ENCODE measurements at places on chromosomes 13 and 19. TPM values are rescaled to one million over a fixed set of nuclear protein-coding genes. Genes with fewer than 3 reads are reported as not detected.

- DNase-seq, result no peak
- H3K4me3 ChIP-seq, result peak overlapping the region; percentile 91
- H3K36me3 ChIP-seq, result peaks cover 63% of the 10 kb centered on the region
- H3K27me3 ChIP-seq, result no peaks in the 10 kb centered on the region
Observed at GRCh38 chr19:34366738-34367623, 2.0 kb downstream of the GPI start.

DNA sequence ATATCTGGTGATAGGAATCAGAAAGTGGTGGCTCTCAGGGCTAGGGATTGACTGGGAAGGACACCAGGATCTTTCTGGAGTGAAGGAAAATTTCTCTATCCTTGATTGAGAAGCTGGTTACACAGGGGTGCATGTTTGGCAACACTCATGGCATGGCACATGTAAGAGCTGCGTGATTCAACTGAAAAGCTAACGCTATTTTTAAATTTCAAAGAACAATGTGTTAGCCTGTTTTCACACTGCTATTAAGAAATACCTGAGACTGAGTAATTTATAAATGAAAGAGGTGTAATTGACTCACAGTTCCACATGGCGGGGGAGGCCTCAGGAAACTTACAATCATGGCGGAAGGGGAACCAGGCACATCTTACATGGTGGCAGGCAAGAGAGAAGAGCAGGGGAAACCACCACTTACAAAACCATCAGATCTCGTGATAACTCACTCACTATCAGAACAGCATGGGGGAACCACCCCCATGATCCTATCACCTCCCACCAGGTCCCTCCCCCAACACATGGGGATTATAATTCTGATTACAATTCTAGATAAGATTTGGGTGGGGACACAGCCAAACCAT, 7.4 kb downstream of the SIGLEC8 start:
- H3K36me3 ChIP-seq, result peaks cover 4% of the 10 kb centered on the region
- DNase-seq, result no peak
- peaks cover 25% of the 10 kb centered on the region for H3K4me1 ChIP-seq
- H3K4me3 ChIP-seq, result no peak overlapping the region
- no peak overlapping the region for H3K27ac ChIP-seq
- H3K27me3 ChIP-seq, result peaks cover 7% of the 10 kb centered on the region

Gene MAST1
- 1.3 TPM for total RNA-seq

Gene TEX26
- total RNA-seq, result not detected

DNA sequence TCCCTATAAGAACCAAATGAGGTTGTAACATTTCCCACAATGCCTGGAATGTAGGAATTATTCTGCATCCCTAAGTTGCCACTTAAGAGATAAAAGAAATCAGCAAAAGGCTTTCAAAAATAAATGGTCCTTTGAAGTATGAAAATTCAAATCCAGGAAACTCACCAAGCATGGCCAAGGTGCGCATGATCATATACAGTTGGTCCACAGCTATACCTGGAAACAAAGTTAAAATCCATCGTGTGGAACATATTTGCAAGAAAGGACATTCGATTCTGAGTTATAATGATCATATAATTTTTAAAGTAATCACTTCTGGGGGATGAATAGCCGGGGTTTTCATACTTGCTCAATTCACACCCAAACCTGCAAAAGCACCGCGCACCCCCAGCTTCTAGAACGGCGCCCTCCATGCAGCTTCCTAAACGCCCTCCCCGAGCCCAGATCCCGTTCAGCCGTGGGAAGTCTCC, 525 bp downstream of the CARS2 start:
- peak overlapping the region; percentile 92 for H3K27ac ChIP-seq
- DNase-seq, result no peak
- H3K27me3 ChIP-seq, result no peaks in the 10 kb centered on the region
- H3K36me3 ChIP-seq, result peaks cover 28% of the 10 kb centered on the region

Gene MRI1
- total RNA-seq, result 50.6 TPM

DNA sequence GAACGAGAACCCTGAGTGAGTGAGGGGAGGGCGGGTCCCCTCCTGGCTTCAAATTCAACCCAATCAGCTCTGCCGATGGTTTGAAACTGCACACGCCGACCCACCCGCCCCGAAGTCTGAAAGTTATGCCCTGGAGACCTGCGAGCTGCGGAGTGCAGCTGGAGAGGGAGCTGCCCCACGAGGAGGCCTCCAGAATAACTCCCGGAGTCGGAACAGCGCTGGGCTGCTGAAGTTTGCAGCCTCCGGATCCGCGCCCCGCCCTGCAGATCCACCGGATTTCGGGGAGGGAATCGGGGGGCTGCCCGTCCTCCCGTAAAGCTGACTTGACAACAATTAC, 7.0 kb downstream of the POU4F1 start:
- no peaks in the 10 kb centered on the region for H3K36me3 ChIP-seq
- peaks cover 83% of the 10 kb centered on the region for H3K27me3 ChIP-seq
- H3K4me3 ChIP-seq, result peak overlapping the region; percentile 18
- DNase-seq, result no peak
- peaks cover 9% of the 10 kb centered on the region for H3K4me1 ChIP-seq
- no peak overlapping the region for H3K27ac ChIP-seq

Gene ZNF880
- 15.0 TPM for total RNA-seq

- DNase-seq, result no peak
- no peaks in the 10 kb centered on the region for H3K27me3 ChIP-seq
- no peak overlapping the region for H3K27ac ChIP-seq
- H3K4me1 ChIP-seq, result peaks cover 34% of the 10 kb centered on the region
- H3K4me3 ChIP-seq, result no peak overlapping the region
Observed at GRCh38 chr13:97255515-97256021, 33.4 kb downstream of the MBNL2 start.

- no peak overlapping the region for H3K27ac ChIP-seq
- DNase-seq, result no peak
- H3K4me1 ChIP-seq, result no peaks in the 10 kb centered on the region
- peaks cover 12% of the 10 kb centered on the region for H3K27me3 ChIP-seq
- no peaks in the 10 kb centered on the region for H3K36me3 ChIP-seq
- H3K4me3 ChIP-seq, result no peak overlapping the region
Observed at GRCh38 chr13:30481241-30481760, 15.6 kb upstream of the HMGB1 start.

Gene FAM83E
- 2.3 TPM for total RNA-seq

DNA sequence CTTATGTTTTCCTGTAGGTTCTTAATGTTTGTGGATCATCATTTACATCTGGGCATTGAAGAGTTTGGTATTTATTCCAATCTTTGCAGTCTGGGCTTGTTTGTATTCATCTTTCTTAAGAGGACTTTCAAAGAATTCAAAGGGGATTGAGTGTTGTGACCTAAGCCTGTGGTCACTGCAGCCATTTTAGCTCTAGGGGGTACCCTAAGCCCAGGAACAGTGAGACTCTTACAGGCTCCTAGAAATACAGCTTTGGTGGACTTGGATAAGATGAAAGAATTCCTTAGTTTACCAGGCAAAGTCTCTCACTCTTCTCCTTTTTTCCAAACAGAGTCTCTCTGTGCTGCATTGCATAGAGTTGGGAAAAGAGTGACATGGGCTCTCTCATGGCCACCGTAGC, 2539.0 kb upstream of the PCDH20 start:
- no peak for DNase-seq
- H3K4me3 ChIP-seq, result no peak overlapping the region
- no peaks in the 10 kb centered on the region for H3K27me3 ChIP-seq

DNA sequence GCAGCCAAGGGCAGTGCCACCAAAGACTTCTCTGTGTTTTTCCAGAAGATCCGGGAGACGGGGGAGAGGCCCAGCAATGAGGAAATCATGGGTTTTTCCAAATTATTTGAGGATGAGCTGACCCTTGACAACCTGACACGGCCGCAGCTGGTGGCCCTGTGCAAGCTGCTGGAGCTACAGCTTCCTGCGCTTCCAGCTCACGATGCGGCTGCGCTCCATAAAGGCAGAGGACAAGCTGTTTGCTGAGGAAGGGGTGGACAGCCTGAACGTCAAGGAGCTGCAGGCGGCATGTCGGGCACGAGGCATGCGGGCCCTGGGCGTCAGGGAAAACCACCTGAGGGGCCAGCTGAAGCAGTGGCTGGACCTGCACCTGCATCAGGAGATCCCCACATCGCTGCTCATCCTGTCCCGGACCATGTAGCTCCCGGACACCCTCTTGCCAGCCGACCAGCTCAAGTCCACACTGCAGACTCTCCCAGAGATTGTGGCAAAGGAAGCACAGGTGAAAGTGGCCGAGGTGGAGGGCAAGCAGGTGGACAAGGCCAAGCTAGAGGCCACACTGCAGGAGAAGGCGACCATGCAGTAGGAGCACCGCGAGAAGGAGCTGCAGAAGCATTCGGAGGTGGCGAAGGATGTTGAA, 11.7 kb downstream of the ZSCAN1 start:
- no peak overlapping the region for H3K4me3 ChIP-seq
- no peaks in the 10 kb centered on the region for H3K4me1 ChIP-seq
- peaks cover 3% of the 10 kb centered on the region for H3K36me3 ChIP-seq
- H3K27me3 ChIP-seq, result no peaks in the 10 kb centered on the region
- no peak overlapping the region for H3K27ac ChIP-seq

Gene IL11
- total RNA-seq, result 0.26 TPM

GRCh38 chr19:46250076-46250735, 20.7 kb downstream of the IGFL1 start:
- DNase-seq, result no peak
- H3K4me1 ChIP-seq, result peaks cover 6% of the 10 kb centered on the region
- no peak overlapping the region for H3K4me3 ChIP-seq

Gene CEACAM16
- not detected for total RNA-seq

DNA sequence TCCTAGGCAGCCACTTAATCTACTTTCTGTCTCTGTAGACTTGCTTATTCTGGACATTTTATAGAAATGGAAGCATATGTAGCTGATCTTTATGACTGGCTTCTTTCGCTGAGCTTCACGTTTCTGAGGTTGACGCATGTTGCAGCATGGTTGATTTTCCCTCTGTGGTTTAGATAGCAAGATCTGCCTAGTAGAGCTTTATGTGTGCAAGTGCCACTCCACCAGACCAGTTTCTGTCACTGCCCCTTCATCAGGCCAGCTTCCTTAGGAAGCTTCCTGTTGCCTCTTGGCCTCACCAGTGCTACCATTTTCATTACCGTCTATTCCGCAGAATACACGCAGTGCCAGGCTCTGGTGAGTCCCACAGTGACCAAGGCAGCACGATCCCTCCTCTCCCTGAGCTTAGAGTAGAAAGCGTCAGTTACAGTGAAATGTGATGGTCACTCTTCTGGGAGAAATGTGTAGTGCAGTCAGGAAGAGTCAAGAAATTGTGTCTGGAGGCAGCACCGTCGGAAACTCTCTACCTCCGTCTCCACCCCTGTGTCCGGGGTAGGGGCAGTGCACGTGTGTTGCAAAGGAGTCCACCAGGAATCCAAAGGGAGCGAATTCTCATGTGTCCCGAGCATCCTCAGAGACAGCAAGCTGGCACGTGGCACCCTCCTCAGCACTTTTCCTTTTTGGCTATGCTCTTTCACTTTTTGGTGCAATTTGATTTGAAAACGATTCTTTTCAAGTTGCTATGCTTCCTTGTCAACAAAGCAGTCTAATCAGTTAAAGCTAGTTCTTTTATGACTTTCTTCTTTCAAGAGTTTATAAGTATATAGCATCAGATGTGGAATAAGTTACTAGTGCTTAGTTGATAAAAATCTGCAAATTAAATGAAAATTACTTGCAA, 45.4 kb upstream of the GPR183 start:
- peak overlapping the region; percentile 27 for H3K27ac ChIP-seq
- H3K36me3 ChIP-seq, result peaks cover 75% of the 10 kb centered on the region
- H3K4me3 ChIP-seq, result no peak overlapping the region
- H3K27me3 ChIP-seq, result no peaks in the 10 kb centered on the region
- peaks cover 75% of the 10 kb centered on the region for H3K4me1 ChIP-seq
- no peak for DNase-seq
